ENCODE measurements at places on chromosomes 5 and 9.

DNA sequence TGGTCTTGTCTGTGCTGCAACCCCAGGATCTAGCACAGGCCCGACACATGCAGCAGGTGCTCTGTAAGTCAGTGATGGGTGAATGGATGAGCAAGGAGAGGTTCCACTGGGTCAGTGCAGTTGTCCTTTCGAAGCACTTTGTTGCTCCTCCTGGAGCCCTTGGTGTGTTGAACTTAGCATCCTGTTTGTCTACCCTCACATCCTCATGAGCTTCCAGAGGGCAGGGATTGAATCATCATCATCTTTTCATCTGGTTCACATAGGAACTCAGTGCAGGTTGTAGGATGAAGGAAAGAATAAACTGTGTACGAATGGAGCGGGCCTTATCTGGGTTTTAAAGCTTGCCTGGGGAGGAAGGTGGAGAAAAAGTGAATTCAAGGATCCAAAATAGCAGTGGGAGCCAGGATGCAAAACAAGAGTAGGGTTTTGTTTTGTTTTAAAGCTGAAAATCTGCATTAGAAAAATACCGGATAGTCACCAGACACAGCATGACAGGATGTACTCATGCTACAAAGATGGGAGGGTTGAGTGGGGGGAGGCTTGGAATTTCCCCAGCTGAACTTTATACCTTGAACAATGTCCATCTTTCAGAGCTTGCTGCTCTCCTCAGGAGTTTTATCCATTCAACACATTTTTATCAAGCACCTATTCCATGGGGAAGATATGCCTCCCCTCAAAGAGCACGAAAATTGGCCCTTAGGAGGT, 55.8 kb downstream of the PTTG1 start:
- peak; percentile 38 for DNase-seq

GRCh38 chr5:108264533-108264932, 117.4 kb downstream of the FBXL17 start:
- DNase-seq, result no peak

DNA sequence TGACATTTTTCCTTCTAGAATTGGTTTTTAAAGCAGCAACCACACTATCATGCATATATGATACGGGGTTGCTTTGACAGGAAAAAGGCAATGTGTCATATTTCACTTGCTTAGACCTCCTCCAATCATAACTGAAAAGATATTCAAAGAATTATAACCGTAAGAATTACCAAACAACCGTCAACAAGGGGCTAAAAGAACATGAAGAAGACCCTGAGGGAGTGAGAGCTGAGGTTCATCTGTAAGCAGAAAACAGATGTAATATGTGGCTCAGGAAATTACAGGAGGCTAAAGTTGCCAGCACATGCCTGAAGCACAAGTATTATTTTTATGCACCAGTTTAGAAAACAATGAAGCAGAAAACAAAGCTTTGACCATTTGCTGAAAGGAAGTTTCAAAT, 78.9 kb downstream of the APBA1 start:
- no peak for DNase-seq

DNA sequence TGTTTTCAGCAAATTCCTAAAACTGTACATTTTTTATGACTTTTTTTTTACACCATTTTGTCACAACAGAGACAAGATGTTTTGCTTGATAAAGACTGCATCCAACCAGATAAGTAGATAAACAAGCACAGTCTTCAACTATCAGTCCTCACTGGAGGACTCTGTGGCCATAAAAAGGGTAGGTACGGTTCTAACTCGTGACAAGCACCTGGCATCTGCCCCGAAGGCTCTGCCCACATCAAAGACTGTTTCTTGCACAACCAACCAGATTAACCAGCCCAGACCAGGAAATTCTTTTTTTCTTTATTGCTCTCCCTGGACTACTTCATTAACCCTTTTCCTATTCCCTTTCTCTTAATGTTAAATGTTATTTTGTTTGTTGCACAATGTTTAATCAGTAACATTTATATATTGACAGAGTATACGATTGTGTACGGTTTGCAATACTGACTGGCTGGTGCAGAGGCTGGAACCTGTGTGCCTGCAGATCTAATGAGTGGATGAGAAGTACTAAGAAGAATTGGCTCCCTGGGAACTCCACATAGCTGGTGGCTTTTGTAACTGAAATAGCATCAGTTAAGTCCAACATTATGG, 74.1 kb downstream of the SERINC5 start:
- DNase-seq, result peak; percentile 9

DNA sequence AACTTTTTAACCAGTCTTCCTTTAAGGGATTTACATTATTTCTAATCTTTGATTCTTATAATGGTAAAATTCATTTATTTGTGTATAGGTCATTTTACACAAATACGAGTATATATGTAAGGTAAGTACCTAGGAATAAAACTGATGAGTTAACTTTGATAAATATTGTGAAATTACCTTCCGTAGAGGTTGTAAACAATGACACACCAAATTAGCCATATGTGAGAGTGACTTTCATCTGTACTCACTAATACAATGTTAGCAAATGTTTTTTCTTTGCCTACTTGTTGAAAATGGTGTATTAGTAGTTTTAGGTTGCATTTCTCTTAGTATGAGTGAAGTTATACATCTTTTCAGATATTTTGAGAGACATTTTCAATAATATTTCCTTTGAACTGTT, 42.6 kb upstream of the TSLP start:
- no peak for DNase-seq
